Right ventricle myocardium inferior (tissue), 1 donor: ENCODE measurements at places on chromosomes 11 and 22. TPM values are rescaled to one million over a fixed set of nuclear protein-coding genes. Genes with fewer than 3 reads are reported as not detected.

The CARD18 gene
- 0.89 TPM for total RNA-seq

The AQP11 gene
- total RNA-seq, result 0.78 TPM

The MRGPRF gene
- 7.6 TPM for total RNA-seq

The CNGA4 gene
- not detected for total RNA-seq
